Activated naive CD8-positive, alpha-beta T cell treated with anti-CD3 and anti-CD28 coated beads, Interleukin-2, amount 50 U/mL, for 16 hours (primary cell): ENCODE measurements at places on chromosomes 2 and 18.

GRCh38 chr2:97997784-97998392, 2.1 kb upstream of the TMEM131 start:
- no peak for DNase-seq

GRCh38 chr2:182522405-182522896, 95.6 kb upstream of the PDE1A start:
- no peak for DNase-seq

DNA sequence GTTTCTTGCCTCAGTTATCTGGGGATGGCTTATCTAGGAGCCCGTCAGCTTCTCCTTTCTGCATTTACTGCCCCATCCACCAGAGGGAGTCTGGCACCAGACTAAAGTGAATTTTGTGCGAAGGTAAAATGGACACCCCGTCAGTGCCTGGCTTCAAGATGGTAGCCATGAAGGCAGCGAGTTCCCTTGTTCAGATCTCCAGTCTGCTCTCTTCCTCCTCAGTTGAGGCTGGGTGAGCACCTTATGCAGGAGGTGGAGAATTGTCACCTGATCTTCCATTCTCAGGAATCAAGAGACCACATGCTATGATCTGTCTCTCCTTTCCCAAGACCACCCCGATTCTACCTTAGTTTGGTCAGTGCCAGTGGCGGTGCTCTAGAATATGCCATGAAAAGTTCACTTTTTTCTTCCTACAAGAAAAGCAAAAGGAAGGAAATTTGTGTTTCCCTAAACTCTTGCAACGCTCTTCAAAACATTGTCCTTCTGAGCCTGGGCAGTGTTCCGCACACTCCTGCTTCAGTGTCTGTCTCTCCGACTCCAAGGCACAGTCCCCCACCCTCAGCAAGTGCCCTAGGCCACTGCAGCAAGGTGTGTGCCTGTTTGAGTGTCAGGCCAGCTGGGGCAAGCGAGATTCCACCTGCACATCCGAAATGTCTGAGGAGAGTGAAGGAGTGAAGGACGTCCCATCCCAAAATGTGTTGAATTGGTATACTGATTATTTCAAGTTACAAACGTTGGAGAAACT, 168.6 kb downstream of the SS18 start:
- no peak for DNase-seq

DNA sequence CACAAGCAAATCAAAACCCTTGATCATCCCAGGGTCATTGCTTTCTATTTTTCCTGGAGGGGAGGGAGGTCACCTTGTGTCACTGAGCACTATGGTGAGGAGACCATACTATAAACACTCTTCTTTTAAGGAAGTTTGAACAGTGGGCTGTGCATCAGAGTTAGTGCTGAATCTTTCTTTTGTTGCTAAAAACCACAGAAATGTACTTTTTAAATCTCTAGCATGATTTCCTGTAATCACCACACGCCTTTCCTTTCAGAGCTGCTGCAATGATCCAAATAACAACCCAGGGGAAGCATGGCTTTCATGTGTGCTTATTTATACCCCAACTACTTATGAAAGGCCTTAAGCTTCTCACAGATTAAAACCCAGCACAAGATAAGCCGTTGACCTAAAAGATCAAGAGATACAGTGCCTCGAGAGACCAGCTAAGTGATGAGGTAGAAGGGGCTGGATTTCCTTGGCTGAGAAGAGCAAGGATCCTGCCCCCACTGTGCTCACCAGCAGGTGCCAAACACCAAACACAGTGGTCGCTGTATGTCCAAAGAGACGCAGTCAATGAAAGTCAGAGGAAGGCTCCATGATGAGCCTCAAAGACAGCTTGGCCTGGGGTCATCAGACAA, 34.7 kb downstream of the TRABD2A start:
- DNase-seq = no peak

GRCh38 chr2:29052807-29053206, 21.5 kb downstream of the PCARE start:
- DNase-seq = no peak

GRCh38 chr2:230739961-230740360, 27.3 kb downstream of the CAB39 start:
- DNase-seq = no peak

DNA sequence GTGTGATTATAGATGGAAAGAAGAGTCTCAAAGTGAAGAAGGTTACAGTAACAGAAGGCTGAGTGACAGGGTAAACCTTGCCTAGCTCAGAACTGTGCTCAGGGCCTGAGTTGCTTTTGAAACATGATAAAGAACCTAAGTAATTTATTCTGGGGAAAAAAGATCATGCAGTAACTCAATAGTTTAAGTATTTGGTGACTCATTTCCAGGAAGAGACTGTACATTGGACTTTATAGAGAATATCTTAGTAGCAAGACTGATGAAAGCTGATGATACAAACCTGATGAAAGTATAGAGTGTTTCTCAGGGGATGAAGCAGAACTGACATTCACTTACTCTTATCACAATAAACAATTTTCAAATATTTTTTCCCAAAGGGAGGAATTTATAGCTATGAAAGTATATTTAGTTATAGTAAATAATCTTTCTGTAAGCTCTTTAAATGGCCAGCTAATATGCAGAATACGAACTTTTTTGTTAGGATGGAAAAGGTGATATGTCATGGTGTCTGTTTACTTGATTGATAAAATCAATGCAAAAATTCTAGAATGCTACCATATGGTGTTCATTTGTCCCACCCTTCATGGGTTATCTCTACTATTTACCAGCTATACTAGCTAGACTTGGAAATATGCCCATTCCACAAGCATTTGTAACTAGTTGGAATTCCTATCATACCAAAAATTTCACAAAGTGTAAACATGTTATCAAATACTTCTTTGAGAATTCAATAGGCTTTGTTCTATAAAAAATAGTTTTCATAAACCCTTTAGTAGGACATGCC, 1265.5 kb upstream of the ACVR2A start:
- no peak for DNase-seq

GRCh38 chr2:175167076-175167791, 769 bp downstream of the ATF2 start:
- DNase-seq = no peak

DNA sequence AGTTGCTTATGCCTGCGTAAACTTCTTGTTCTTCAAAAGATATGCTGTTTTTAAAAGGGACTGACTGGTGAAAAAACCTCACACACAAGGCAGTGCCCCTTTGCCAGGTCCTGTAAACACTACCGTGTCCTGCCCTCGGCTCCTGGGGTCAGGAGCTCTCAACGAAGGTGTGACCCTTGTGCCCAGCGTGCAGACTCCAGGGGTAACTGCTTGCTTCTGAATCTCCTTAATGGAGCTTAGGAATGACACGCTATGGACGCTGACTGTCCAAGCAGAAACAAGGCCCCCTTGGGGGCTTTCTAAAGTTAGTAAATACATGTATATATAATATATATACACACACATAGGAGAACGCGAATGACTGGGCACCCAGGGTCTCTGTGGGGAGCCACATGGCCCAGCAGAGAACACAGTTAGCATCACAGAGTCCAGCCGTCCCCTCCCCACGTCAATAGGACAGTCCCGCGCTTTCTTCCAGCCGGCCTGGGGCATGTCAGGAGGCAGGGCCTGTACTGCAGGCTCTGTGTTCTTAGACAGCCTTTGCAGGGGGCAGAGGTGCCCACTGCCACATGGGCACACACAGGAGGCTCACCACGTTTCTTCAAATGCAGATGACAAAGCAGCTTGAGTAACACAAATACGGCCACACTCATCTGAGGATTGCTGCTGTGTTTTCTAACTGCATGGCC, 96.1 kb downstream of the HDAC4 start:
- DNase-seq = no peak

DNA sequence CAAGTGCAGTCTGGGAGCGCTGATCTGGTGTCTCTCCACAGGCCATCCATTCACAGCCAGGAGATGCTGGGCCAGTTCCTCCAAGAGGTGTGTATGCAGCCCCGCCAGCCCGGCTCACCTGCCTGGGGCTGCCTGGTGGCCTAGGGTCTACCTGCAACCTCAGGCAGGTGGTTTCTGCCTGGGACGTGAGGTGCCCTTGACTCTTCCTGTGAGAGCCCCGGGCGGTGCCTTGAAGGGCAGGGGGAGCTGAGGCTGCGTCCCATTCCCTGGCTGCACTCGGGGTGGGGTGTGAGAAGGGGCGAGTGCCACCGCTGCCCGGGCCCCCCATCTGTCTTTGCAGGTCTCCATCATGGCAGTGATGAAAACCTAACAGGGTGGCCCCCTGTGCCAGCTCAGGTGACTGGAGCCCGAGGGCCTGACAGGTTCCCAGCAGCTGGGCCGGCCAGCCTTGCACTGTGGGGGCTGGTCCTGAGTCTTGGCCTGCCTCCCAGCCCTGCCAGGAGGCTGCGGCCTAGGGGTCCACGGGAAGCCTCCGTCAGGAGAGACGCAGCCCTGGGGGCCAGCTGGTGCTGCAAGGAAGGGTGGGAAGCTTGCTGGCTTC, 11.9 kb downstream of the CAPN10 start:
- no peak for DNase-seq
